Activated CD4-positive, alpha-beta T cell treated with anti-CD3 and anti-CD28 coated beads, Interleukin-2, amount 50 U/mL, for 16 hours (primary cell): ENCODE measurements at places on chromosomes 3 and 15.
A peak's percentile ranks its signal among the peaks of the same experiment; 100 is the strongest.

DNA sequence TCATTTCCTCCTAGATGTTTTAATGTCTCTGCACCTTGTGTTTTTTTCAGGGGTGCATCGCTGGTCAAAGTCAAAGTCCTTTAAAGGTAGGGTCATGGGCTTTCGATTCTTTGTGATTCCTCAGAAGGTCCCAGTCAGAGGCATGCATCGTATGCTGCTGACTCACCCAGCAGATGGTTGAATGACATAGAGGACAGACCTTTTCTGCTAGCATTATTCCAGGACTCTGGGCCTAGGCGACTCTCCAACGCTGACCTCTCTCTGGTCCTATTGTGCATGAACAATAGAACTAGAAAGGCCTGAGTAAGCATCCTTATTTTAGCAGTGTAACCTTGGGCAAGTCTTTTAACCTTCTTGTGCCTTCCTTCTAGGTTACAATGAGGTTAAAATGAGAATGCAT, 75.9 kb downstream of the DGKG start:
- DNase-seq: no peak

- DNase-seq: no peak
Measured at GRCh38 chr3:42780398-42780797, 7.3 kb upstream of the CCDC13 start.

DNA sequence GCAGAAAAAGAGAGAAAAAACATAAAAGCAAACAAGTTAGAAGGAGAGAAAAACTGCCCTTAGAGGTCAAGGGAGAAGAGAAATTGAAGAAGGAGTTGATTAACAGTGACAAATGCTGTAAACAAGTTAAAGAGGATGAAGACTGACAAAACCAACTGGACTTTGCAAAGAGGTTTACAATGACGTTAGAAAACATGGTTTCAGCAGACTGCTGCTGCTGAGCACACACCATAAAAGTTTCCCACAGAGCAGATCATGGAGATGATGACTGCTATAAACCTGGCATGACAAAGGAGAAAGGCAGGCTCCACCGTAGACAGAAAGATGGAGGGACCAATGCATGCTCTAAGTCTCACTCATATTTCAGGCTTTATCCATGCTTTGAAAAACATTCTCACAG, 78.7 kb downstream of the POLQ start:
- no peak for DNase-seq

DNA sequence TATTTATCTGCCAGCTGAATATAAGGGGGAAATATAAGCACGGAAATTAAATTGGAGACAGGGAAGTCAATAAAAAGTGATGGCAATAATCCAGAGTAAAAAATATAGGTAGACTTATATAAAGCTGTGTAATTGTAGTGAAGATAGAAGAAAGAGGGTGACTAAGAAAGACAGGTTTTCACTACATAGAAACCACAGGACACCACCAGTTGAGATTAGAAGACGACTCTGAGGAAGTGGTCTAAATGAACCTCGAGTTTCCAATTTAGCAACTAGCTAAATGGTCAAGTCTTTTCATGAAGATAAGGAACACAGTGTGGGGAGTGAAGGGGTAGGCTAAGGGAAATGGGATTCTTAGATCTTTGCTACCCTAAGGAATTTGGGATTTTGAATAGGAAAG, 188.8 kb upstream of the ARL6 start:
- no peak for DNase-seq

DNA sequence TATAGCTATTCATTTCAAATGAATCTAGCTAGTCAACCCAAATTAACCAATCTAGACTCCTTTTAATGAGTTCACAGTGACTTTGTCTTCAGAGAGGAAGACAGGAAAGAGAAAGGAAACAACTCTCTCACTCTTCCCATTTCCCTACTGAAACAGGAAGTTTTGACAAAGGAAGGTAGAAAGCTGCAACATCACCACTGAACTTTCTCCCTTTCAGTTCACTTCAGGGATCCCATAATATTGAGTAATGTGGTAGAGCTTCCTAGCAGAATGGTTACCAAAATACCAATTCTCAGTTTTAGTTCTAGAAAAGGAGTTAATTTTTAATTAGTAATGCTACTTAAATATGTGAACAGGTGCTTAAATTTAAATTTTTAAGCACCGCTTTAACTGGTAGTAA, 7.5 kb downstream of the VPS13C start:
- DNase-seq: no peak

DNA sequence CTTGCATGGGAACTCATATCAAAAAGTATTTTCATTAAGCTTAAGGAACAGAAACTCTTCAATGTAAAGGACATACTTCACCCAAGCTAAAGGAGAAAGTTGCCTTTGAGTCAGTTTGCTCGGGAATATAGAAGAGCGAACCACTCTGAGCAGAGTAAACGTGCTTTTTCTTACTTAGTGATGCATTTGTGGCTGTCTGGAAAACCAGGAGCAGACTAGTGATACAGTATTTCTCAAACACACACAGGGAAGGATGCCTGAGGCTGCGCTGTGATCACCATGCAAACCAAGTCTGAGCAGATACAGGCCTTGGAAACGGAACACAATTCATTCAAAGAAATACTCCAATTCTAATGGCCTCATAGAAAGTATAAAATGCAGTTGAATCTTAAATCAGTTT, 121.0 kb upstream of the CDIN1 start:
- DNase-seq: no peak

GRCh38 chr15:40217166-40217824, 21.6 kb upstream of the PAK6 start:
- peak; percentile 74 for DNase-seq

DNA sequence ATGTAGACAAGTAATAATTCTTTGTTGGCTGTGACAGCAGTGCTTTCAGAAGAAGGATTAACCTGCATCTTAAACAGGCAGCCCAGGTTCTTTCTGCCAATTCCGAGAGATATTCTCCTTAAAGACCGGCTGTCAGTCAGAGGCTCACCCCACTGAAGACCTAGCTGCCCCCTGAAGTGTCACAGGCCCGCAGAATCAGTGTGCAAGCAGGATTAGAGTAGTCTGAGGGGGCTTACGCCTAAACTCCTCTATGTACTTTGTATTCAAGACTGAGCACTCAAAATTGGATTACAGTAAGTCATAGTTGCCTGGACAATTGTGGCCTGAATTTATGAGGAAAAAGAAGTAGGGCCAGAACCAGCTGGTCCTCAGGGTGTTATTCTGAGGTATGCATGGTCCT, 342.9 kb downstream of the CLSTN2 start:
- no peak for DNase-seq
